Kidney (tissue), 22 donors: ENCODE measurements at places on chromosomes 6 and 20.

DNA sequence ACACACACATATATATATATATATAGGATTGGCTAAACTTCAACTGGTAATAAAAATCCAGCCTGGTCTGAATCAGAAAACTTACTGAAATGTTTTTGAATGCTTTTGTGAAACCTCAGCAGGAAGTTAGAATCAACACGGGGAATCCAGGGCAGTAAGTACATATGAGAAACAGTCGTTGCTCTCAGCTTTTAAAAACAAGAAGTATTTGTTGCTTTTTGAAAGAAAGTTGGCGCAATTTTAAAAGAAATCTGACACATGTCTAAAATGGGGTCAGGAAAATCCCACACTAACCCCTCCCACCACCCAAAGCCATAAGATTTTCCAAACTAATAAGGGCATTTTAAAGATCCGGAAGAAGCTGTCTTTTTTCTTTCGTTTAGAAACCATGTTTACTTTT, 11.5 kb upstream of the CCDC170 start:
- H3K27ac ChIP-seq: no peak overlapping the region
- H3K36me3 ChIP-seq: no peaks in the 10 kb centered on the region
- H3K4me3 ChIP-seq: no peak overlapping the region

DNA sequence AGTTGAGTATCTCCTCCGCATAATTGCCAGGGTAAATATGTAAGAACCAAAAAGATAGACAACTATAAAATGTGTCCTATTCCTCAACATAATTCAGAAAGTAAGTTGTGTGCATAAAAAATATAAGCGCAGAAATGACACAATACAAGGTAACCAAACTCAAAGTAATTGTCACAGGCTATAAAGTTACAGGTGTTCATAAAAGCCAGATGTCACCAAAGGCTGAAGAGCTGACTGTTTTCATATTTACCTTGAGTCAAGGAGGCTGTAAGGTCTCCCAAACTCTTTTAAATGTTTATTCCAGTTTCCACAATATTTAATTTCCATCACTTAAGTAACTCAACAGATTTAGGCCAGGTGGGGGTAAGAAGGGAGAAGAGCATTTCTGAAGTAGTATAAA, 192.2 kb upstream of the MARCKS start:
- H3K4me3 ChIP-seq: no peak overlapping the region
- no peak overlapping the region for H3K27ac ChIP-seq
- H3K4me1 ChIP-seq: no peaks in the 10 kb centered on the region
- DNase-seq: no peak
- H3K36me3 ChIP-seq: no peaks in the 10 kb centered on the region

GRCh38 chr6:111585974-111586315, 19.7 kb downstream of the TRAF3IP2 start:
- H3K4me1 ChIP-seq: peaks cover 4% of the 10 kb centered on the region
- no peak overlapping the region for H3K4me3 ChIP-seq
- no peak overlapping the region for H3K27ac ChIP-seq
- H3K27me3 ChIP-seq: no peaks in the 10 kb centered on the region
- no peaks in the 10 kb centered on the region for H3K36me3 ChIP-seq
- no peak for DNase-seq

GRCh38 chr6:117906958-117907600, at the start of gene SLC35F1:
SLC35F1 (plus strand) TSS chr6:117907264.
- peak within 1 kb of the TSS; percentile 53 for H3K4me3 ChIP-seq
- H3K27ac ChIP-seq: no peak within 1 kb of the TSS
- DNase-seq: peak; percentile 70
- H3K27me3 ChIP-seq: peaks cover 5% of the 10 kb centered on the region

GRCh38 chr6:137016356-137016755, 28.4 kb downstream of the IL20RA start:
- H3K4me1 ChIP-seq: no peaks in the 10 kb centered on the region
- H3K36me3 ChIP-seq: no peaks in the 10 kb centered on the region
- no peak for DNase-seq
- no peak overlapping the region for H3K27ac ChIP-seq
- no peaks in the 10 kb centered on the region for H3K27me3 ChIP-seq
- no peak overlapping the region for H3K4me3 ChIP-seq

DNA sequence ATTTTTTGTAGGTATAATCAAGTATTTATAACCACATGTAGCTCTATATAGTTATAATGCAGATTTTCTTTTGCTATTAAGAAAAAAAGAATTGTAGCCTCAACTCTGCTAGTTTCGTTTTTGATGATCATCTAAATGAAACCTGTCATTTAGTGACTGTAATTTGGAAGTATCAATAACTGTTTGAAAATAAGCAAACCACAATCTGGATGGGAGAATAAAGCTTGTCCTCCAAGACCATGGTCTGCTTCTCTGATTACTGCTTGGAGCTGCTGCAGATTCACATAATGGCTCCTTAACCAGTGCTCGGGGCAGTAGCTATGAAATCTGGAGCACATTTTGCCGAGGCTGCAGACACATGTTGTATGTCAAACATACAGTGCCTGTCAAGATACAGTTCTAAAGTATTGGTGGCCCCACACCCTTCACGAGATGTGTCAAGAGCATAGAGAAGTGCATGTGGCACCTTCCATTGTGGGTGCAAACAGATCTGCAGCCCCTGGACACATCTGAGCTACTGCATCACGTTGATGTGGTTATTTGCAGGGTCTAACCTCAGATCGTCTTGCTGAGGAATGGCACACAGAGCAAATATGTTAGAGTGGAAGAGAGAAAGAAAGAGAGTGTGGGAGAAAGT, 255.7 kb upstream of the SUPT3H start:
- H3K36me3 ChIP-seq: no peaks in the 10 kb centered on the region
- no peak for DNase-seq
- H3K27me3 ChIP-seq: no peaks in the 10 kb centered on the region
- no peak overlapping the region for H3K4me3 ChIP-seq

- H3K27ac ChIP-seq: no peak overlapping the region
- no peaks in the 10 kb centered on the region for H3K27me3 ChIP-seq
- H3K4me1 ChIP-seq: peaks cover 12% of the 10 kb centered on the region
- H3K4me3 ChIP-seq: no peak overlapping the region
- no peaks in the 10 kb centered on the region for H3K36me3 ChIP-seq
These were observed 30.4 kb downstream of the TGM2 start for GRCh38 chr20:38134427-38135270.

GRCh38 chr6:117399924-117400323, 25.8 kb downstream of the ROS1 start:
- no peaks in the 10 kb centered on the region for H3K27me3 ChIP-seq
- H3K4me1 ChIP-seq: no peaks in the 10 kb centered on the region
- DNase-seq: no peak

DNA sequence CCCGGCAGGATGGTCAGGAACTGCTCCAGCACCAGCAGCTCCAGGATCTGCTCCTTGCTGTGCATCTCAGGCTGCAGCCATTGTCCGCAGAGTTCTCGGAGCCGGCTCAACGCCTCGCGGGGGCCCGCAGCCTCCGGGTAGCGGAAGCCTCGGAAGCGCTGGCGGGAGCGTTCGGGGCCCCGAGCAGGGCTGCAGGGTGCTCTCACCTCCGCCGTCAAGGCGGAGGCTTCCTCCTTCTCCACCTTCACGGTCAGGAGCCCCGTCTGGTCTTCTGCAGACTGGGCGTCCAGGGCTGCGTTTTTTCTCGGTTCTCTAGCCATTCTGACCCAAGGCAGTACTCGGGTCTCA, 434 bp downstream of the ZKSCAN4 start:
- H3K36me3 ChIP-seq: no peaks in the 10 kb centered on the region
- H3K27ac ChIP-seq: no peak overlapping the region
- no peaks in the 10 kb centered on the region for H3K27me3 ChIP-seq
- H3K4me1 ChIP-seq: peaks cover 9% of the 10 kb centered on the region
- peak overlapping the region; percentile 99 for H3K4me3 ChIP-seq
- DNase-seq: no peak

- DNase-seq: peak; percentile 19
- no peak overlapping the region for H3K4me3 ChIP-seq
- H3K4me1 ChIP-seq: no peaks in the 10 kb centered on the region
These were observed 11.0 kb upstream of the CFAP206 start for GRCh38 chr6:87396595-87397392.

DNA sequence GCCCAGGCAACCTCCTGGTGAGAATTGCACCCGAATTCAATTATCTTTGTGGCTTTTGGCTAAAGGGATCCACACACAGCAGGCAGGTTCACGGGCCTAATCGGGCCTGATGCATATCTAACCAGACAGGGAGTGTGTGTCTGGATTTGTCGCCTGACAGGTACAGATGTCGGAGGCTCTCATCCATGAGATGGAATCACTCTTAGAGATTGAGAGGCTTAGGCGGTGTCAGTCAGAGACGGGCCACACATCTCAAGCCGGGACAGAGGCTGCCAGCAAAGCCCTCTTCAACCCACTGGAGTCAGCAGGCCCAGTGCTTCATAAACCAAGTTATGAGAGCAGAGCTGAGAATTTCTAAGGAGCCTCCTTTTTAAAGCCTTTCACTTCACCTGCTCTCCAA, 247.0 kb downstream of the LRFN2 start:
- no peaks in the 10 kb centered on the region for H3K4me1 ChIP-seq
- peak; percentile 19 for DNase-seq
- H3K36me3 ChIP-seq: no peaks in the 10 kb centered on the region
- H3K27me3 ChIP-seq: peaks cover 11% of the 10 kb centered on the region
- no peak overlapping the region for H3K27ac ChIP-seq

DNA sequence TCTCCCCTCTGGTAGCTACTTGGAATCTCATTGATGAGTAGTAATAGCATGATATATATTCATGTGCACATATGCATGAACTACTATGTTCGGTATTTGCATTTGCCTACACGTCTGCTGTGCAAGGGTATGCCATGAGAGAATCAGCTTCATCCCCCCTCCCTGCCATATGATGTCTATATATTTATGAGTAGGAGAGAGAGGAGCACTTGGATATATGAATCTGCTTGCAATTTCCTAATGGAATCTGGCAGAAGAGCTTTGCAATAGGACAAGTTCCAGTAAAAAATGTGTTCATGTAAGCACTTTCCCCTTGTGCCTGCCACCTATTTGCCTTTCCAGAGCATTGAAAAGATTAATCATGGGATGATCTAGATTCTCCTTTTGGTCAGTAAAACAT, 76.2 kb upstream of the BACH2 start:
- H3K27me3 ChIP-seq: no peaks in the 10 kb centered on the region
- no peak overlapping the region for H3K4me3 ChIP-seq
- H3K4me1 ChIP-seq: peaks cover 4% of the 10 kb centered on the region
- H3K36me3 ChIP-seq: no peaks in the 10 kb centered on the region

GRCh38 chr6:51463321-51463720, 624.1 kb downstream of the PKHD1 start:
- H3K36me3 ChIP-seq: no peaks in the 10 kb centered on the region
- no peaks in the 10 kb centered on the region for H3K4me1 ChIP-seq
- no peak for DNase-seq
- H3K27me3 ChIP-seq: no peaks in the 10 kb centered on the region
- H3K4me3 ChIP-seq: no peak overlapping the region

DNA sequence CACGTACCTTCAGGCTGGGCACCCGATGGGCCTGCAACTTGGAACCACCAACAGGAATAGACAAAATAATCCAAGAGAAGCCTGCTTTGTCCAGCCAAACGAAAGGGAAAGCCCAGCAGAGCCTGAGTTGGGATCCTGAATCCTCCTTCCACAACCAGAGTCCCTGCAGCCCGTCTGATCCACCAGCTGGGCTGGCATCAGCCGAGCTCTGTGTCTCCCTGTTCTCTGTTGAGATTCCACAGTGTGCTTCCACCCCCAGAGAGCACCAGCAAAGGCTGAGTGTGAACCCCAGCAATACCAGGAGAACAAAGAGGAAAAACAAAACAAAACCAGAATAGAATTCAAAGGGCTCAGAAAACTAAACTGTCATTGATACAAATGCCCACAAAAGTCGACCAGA, 104.2 kb upstream of the PRND start:
- H3K4me3 ChIP-seq: no peak overlapping the region
- H3K27me3 ChIP-seq: no peaks in the 10 kb centered on the region
- no peak overlapping the region for H3K27ac ChIP-seq
- H3K4me1 ChIP-seq: no peaks in the 10 kb centered on the region
- no peak for DNase-seq

DNA sequence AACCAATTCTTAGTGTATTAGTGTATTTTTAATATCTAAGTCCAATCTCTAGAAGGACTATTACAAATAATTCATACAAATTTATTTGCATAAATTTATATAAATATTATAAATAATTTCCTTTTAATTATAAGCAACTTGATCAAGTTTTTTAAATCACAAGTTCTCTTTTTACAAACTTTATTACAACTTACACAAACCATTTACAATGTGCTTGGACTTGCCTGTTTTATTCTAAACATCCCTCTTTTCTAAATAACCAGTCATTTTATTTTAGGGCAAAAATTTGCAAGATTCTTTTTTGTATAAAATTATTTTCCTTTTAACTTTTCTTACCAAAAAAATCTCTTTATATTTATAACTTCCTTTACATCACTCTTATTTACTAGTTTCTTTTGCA, 83.5 kb upstream of the SYNCRIP start:
- no peaks in the 10 kb centered on the region for H3K27me3 ChIP-seq
- H3K27ac ChIP-seq: no peak overlapping the region
- no peak for DNase-seq
- H3K4me3 ChIP-seq: no peak overlapping the region
- no peaks in the 10 kb centered on the region for H3K4me1 ChIP-seq

DNA sequence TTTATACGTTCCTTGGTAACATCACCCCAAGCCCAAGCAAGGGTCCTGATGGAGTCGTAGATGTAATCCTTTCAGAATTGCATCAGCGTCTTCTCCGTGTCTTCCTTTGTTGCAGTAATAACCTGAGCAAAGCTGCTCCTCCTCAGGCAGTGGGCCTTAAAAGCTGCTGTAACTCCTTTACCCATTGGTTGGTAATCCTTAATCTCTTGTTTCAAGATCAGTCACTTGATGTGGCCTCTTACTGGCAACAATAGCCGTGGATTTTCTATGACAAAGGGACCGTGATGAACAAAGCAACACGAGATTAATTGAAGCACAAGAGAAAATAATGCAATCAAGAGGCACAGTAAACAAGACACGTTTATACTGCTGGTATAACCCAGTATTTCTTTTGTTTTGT, 44.6 kb downstream of the ALDH5A1 start:
- DNase-seq: no peak
- no peaks in the 10 kb centered on the region for H3K4me1 ChIP-seq

DNA sequence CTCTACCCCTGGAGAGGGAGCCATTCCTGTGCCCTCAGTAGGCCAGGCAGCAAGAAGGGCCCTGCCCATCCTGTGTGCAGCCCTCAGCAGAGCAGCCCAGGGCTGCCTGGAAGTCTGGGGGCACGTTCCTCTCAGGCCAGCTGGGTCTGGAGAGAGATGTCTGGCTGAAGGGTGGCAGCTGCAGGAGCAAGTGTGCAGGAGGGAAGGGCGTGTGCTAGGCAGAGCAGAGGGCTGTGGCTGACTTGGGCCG, 62.7 kb downstream of the NOL4L start:
- no peak overlapping the region for H3K27ac ChIP-seq
- DNase-seq: no peak
- no peaks in the 10 kb centered on the region for H3K36me3 ChIP-seq

- H3K27ac ChIP-seq: no peak overlapping the region
- no peaks in the 10 kb centered on the region for H3K4me1 ChIP-seq
These were observed 58.3 kb upstream of the GNRH2 start for GRCh38 chr20:2984956-2985661.

DNA sequence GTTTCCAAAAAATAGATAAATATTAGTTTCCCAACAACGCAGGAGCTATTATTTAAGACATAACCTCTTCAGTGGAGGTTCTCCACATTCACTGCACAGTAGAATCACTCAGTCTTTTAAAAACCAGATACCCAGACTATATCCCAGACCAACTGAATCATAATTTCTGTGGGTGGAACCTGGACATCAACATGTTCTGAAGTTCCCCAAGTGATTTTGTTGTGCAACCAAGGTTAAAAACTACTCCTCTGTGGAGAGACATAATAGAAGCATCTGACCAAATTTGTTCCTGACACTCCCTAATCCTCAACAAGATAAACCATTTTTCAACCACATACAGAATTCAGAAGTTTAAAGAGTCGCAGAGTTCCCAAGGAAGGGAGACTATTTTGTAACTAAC, 42.3 kb downstream of the STK38 start:
- no peak overlapping the region for H3K27ac ChIP-seq
- DNase-seq: no peak
- H3K4me3 ChIP-seq: no peak overlapping the region
- peaks cover 6% of the 10 kb centered on the region for H3K4me1 ChIP-seq
- H3K36me3 ChIP-seq: no peaks in the 10 kb centered on the region
